Choroid plexus epithelial cell (primary cell): ENCODE measurements at places on chromosomes 3 and 15.
A peak's percentile ranks its signal among the peaks of the same experiment; 100 is the strongest.

- DNase-seq, result peak; percentile 68
Measured at GRCh38 chr3:43345877-43346276, 59.5 kb downstream of the SNRK start.

DNA sequence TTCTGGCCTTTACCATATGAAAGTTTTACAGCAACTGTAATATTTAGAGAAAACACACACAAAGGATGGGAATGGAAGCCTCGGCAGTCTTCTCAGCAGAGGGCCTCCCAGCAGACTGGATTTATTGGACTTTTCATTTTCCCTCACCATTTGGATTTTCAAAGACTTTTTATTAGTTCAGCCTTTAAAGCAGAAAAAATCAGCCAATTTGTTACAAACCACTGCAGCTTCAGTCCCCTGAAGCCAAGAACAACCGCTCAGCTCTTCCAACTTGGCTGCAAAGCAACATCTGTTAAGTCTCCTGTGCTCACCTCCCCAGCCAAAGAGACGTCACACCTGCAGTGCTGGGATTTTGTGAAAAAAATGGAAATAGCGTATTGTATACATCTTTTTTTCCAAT, 120.8 kb downstream of the GMPS start:
- DNase-seq, result no peak

DNA sequence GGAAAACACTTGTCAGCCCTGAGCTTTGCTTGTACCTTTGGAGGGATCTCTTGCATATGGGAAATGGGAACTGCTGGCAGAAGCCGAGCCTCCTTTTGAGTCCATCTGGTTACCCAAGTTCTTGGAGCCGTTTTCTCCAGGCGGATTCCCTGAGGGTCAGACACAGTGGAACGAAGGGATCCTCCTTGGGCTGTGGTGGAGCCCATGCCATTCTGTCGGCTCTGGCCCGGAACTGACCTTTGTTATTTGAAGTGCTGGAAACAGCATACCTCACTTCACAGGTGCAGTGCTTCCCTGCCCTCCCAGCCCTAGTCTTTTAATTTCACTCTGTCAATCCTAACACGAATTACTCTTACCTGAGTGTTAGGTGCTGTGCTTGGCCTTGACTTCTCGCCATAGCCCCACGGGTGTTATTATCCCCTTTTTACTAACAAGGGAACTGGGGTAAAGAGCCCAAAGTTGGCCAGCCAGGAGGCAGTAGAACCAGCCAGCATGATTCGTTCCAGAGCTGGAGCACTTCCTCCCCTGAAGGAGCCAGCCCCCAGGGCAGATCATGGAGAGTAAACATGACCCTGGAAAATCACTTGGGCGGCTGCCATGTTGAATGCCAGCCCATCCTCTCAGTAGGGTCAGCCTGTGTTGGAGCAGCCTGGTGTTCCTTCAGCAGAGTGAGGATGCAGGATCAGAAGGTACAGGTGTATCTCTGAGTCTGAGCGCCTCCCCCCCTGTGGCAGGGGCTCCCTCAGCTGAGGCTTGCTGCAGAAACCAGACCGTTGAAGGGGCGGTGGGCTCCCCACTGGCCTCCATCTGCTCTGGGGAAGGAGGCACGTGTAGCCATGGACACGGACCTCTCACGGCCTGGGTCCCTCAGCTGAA, 143.2 kb downstream of the DNAJB8 start:
- DNase-seq, result no peak

- DNase-seq, result no peak
Measured at GRCh38 chr15:31228011-31228484, 98.6 kb upstream of the KLF13 start.

GRCh38 chr3:118239253-118239652, 795.4 kb downstream of the IGSF11 start:
- no peak for DNase-seq
